ENCODE measurements at places on chromosomes 6 and 20. TPM values are rescaled to one million over a fixed set of nuclear protein-coding genes. Genes with fewer than 3 reads are reported as not detected.

DNA sequence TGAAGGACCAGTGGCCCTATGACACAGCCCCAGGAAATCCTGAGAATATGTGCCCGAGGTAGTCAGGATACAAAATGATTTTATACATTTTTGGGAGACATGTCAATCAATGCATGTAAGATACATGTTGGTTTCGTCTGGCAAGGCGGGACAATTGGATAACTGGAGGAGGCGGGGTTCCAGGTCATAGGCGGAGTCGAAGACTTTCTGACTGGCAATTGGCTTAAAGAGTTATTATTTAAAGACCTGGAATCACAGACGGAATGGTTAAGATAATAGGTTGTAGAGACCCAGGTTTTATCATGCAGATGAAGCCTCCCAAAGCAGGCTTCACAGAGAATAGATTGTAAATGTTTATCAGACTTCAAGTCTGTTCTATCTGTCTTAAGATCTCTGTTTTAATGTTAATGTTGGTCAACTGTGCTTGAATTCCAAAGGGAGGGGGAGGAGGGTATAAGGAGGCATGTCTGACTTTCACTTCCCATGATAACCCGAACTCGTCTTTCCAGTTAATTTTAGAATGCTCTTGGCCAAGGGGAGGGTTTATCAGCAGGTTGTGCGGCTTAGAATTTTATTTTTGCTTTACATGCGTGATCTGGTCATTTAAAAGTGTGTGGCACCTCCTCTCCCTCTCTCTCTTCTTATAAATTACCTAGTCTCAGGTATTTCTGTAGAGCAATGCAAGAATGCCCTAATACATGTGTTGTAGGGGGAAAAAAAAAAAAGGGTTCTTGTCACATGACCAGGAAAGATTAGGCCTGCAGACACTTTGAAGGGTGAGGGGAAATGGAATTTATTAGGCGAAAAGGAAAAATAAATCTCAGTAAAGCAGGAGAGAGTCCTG lies 230.7 kb downstream of the NFATC2 start:
- no peak for DNase-seq

EPHA7 gene
- not detected for polyA plus RNA-seq

DNA sequence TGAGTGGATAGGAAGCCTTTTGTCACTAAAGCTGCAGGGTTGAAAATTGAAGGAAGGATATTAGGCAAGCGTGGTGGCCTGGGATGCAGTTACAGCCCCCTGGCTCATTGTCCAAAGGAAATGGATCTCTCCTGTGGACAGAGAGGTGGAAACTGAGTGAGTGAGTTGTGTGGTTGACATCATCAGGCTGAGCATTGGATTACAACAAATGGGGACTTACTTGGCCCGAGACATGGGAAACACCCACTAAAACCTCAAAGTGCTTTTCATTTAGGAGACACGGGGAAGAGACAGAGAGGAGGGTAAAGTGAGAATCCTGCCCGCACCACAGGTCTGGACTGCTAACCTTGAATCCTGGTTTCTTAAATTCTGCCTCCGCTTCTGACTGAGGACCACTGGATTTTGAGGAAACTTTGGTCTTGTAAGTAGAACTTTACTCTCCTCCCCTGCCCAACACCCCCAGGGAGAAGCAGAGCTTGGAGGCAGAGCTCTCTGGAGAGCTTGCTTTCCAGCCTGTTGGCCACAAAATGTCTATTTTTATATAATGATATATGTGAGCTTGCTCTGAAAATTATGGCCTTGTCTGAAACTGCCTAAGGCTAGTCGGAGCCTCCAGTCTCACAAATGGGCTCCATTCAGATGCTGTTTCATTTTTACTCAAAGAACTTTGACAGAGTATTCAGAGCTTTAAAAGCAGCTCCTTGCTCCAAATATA lies at the start of gene PKIG:
TSS of gene PKIG (plus strand) at position 269 of the 715 bp plus-strand sequence. CDS start 31,978 bp downstream, outside the sequence.
- DNase-seq = peak; percentile 96

DNA sequence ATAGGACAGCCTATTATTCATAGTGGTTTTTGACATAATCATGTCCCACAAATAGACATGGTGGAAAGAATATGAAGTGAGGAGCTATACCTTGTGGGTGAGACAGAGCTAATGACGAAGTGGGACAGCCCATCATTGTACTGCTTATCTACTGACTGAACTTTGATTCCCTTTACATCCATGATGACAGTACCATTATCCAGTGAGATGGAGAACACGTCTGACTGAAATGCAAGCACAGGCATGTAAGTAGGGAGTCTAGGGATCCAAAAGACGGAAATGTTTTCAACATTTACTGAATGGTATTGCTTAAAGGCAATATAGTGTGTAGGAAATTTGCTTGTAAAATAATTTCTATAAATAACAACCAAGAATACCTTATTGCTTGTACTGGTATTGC lies 43.5 kb downstream of the FAM229B start:
- DNase-seq = no peak

GRCh38 chr6:104884867-104885517 lies 25.3 kb upstream of the HACE1 start:
- no peak for DNase-seq

DNA sequence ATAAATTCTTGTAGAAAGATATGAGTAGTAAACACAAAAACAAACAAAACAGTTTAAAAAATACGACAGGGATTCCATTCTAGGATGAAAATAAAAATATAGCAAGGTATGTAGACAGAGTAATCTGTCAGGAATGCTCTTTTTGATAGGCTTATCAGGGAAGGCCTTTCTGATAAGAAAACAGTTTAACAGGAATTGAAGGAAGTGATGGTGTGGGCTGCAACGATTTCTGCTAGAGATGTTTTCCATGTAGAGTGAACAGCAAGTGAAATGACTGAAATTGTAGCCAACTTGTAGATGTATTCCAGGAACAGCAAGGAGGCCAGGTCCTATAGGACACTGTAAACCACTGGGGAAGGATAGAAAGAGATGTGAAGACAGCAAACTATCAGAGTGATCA lies 689.7 kb upstream of the GJE1 start:
- peak; percentile 71 for DNase-seq

LPA gene
- not detected for polyA plus RNA-seq

DNA sequence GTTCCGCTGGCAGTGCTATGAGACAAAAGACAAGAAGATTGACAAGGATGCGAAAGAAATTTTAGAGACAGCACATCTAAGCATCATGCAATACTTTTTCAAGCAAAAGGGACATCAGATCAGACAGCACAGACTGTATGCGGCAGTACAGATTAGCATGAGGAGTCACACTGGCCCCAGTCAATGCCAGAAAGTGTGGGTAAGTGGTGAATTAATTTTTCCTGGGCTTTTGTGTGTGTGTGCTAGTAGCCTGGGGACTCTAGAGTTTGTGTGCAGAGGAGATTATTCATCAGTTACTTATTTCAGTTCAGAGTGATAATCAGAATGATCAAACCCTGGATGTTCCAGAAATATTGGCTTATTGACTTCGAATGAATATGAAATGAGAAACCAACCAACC lies 47.2 kb downstream of the LAMA4 start:
- no peak for DNase-seq

ALDH5A1 gene
- polyA plus RNA-seq = 0.51 TPM

GRCh38 chr20:54432966-54433365 lies 42.4 kb upstream of the DOK5 start:
- no peak for DNase-seq

- no peak for DNase-seq
Observed at GRCh38 chr6:74117113-74117512, 421.1 kb downstream of the CD109 start.

RHAG gene
- not detected for polyA plus RNA-seq

PROKR2 gene
- not detected for polyA plus RNA-seq

GRCh38 chr6:22637782-22638181 lies 68.4 kb downstream of the HDGFL1 start:
- DNase-seq = no peak

DNA sequence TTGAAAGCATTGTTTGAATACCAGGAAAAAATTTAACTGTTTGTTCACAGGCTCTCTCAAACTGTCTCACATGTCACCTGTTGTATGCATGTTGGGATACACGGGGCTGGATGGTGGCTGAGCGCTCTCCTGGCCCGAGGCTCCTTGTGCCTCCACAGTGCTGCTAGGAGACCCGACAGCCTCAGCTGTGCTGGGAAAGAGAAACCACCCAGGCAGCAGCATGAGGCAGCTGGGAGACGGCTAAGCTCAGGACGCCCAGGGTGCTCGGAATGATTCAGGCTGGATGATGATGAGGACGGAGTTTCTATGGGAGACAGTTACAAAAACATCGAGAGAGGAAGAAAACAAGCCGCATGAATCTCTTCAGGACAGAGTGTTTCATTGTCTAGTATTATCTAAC lies 278.0 kb upstream of the CDH4 start:
- DNase-seq = no peak

- no peak for DNase-seq
Observed at GRCh38 chr6:159513074-159513720, 179.8 kb downstream of the SOD2 start.

DNA sequence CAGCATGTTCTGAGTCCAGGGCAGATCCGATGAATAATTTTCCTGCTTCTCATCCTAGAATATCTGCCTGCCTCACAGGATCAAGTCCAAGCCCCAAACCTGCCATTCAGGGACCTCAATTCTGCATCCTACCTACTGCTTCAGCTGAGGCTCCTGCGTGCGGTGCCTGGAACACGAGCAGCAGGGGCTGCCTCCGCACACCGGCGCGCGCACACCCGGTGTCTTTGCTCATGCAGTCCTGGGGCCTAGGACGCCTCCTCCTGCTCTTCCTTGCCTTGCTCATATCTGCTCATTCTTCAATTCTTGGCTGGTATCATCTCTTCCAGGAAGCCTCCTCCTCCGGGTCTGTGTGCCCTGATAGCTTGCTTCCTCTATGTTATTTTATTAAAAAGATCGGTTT lies 81.1 kb upstream of the AGPAT4 start:
- DNase-seq = no peak

DNA sequence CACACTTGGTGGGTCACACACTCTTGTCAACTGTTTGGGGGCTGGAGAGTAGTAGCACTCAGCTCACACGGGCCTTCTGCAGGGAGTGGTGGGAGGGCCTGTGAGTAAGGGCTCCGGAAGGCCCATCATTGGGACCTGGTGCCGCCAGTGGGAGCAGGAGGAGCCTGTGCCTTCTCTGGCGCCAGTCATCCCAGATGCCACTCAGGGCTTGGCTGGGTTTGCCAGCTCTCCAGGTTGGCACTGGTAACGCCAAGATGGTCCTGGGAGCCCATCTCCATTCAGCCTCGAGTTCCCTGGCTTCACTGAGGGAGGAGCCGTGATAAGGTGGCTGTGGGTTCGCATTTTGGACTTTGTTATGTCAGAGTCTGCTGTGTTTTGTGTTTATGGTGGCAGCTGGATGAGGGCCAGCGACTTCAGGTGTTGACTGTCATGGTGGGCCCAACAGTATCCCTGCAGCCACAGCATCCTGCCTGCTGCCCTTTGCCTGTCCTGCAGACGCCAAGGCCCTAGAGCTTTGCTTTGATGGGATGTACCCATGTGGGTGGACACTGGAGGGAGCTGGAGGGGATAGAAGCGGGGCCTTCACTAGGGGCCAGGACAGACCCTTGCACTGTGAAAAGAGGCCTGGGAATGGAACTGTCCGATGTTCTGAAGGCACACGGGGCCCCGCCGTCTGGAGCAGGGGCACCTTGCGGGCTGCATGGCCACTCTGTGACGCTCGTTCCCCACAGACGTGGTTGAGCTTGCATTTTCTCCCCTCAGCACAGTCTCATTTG lies 13.3 kb upstream of the DNAJC5 start:
- no peak for DNase-seq

DNA sequence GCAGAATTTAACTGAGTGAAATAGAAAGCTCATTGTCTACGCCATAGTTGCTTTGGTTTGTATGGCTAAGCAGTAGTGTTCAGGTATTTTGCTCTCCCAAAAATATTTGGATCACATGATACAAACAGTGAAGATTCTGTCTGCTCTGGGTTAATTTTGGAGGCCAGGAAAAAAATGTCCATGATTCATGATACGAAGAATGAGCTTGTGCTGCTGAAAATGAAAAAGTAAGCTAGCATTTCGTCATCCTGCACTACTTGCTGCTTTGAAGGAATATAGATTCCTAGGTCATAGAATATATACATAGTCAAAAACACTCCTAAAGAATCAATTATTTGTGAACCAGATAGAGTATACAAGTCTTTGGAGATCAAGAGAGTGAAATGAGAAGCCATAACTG lies 8.3 kb downstream of the WRNIP1 start:
- DNase-seq = no peak

PI3 gene
- not detected for polyA plus RNA-seq

- no peak for DNase-seq
Observed at GRCh38 chr6:109477725-109478124, 5.3 kb downstream of the ZBTB24 start.

DNA sequence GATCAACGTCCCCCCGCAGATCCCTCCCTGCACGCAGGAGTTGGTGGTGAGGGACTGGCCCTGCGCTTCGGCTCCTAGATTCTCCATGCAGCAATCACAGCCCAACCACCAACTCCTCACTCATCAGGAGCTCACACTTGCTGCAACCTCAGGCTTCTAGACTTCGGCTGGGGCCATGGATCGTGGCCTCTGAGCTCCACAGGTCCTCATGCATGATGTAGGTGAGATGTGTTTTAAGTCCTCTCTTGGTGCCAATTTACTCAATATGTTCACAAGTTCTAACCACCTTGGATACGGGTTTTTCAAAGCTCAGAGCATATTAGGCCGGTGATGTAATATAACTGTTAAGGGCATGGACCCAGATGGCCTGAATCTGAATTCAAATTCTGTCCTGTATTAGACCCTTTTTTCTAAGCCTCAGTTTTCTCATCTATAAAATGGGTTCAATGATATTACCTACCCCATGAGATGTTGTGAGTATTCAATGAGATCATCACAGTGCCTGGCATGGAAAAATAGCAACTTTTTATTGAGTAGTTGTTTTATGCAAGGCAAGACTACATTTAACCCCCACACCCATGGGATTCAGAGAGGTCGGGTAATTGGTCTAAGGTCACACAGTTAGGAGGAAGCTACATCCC lies 31.0 kb downstream of the SUN5 start:
- no peak for DNase-seq

SLC25A27 gene
- 1.6 TPM for polyA plus RNA-seq
